HTR-8/SVneo (cell line): ENCODE measurements at places on chromosomes 4 and X.

DNA sequence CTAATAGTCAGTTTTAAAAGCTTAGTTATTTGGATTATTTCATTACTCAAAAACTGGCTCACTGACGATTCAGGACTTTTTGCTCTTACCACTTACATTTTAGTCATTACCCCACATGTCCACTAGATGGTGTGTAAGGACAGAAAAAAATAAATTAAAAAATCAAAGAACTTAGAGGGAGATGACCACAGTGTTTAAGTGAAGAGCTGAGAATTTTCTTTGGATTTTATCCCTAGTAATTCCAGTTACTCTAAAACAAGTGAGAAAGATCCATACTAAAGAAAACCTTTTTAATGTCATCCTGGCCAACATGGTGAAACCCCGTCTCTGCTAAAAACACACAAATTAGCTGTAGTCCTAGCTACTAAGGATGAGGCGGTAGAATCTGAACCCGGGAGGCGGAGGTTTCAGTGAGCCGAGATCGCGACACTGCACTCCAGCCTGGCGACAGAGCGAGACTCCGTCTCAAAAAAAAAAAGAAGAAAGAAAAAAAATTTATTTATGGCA is 26.4 kb upstream of the TMPRSS11B start:
- peak; percentile 39 for DNase-seq

DNA sequence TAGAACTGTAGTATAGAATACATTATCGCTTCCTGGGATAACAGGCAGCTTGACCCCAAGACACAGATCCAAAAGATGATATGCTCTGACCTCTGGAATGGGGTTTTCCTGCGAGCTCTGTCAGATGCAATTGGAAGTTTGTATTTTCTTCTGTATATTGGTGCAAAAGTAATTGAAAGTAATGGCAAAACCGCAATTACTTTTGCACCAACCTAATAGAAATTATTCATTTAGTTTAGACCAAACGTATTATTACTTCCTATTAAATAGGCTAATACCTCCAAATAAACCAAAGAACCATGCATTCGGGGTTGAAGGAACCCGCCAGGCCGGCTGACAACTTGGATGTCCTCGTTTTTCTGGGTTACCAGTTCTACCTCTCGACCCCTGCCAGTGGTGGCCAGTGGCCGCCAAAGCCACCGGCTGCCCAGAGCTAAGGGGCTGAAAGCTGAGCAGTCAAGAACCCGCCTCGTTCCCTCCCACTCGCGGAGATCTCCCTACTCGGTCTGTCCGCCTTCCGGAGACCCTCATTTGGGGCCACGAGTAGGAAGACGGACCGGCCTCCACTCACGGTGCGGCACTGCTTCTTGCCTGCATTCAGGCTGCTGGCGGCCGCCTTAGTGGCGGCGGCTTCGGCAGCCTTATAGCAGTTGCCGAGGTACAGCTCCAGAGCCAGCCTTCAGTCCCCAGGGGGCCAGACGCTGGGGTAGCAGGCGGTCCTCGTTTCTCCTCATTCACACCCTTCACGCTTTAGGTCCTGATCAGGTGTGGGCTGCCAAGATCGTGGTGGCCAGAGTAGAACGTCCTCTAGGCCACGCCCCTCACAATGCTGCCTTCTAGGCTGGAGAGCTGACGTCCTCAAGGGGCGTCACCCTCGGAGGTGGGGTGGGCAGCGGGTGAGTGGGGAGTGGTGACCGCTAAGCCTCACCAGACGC is 121.9 kb downstream of the RBMX2 start:
- DNase-seq: no peak

DNA sequence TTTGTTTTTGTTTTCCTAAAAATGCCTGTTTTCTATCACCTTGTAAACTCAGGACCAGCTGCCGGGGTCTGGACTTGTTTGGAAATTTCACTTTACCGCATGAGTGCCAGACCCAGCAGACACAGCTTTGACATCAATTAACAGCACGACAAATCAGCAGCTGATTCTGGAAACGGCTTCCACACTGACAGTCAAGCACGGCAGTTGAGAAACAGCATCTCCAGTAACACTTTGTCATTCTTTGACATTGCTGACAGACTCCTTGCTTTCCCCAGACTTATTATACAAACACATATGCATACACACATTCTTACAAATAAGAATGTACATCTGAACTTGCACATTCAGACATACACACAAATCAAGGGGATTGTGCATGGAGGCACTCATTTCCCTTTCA is 1017.6 kb upstream of the HS3ST1 start:
- DNase-seq: no peak

DNA sequence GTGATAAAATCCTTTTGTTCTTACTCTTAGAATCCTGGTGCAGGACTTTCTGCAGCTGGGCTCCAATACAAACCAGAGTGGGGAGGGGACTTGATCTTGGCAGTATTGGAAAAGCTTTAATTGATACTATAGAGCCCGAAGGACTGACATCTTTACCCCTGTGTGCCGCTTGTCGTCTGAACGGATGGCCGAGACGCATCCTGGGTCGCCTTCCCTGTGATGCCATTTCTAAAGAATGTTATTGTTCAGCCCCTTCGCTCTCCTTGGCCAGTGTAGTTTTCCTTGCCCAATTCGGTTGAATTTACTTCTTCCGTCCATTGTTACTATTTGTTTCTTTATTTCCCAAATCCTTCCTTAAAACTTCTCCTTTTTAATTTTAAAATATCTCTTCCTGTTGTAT is 80.9 kb downstream of the CLDN34 start:
- DNase-seq: no peak

- DNase-seq: peak; percentile 19
Observed at GRCh38 chrX:39820938-39821708, 276.6 kb downstream of the BCOR start.
